ENCODE measurements at places on chromosomes 12 and 14. TPM values are rescaled to one million over a fixed set of nuclear protein-coding genes. Genes with fewer than 3 reads are reported as not detected.

Gene LAG3
- not detected for total RNA-seq

Gene PTPRR
- total RNA-seq, result 0.25 TPM

Gene PMCH
- total RNA-seq, result not detected

Gene SERPINA6
- not detected for total RNA-seq

Gene ATP5F1B
- total RNA-seq, result 505 TPM

Gene ABCD2
- total RNA-seq, result not detected

All from GM23248 (cell line).